Activated CD8-positive, alpha-beta memory T cell treated with anti-CD3 and anti-CD28 coated beads, Interleukin-2, amount 10 ng/mL, durations not matched to agents 7 days and 5 days (primary cell): ENCODE measurements at places on chromosomes 12 and 14.
A peak's percentile ranks its signal among the peaks of the same experiment; 100 is the strongest.

GRCh38 chr12:43145481-43145880, 406.5 kb downstream of the ADAMTS20 start:
- H3K27ac ChIP-seq: no peak overlapping the region
- H3K36me3 ChIP-seq: no peaks in the 10 kb centered on the region
- DNase-seq: no peak
- no peak overlapping the region for H3K4me3 ChIP-seq
- H3K27me3 ChIP-seq: no peaks in the 10 kb centered on the region
- H3K4me1 ChIP-seq: no peaks in the 10 kb centered on the region

DNA sequence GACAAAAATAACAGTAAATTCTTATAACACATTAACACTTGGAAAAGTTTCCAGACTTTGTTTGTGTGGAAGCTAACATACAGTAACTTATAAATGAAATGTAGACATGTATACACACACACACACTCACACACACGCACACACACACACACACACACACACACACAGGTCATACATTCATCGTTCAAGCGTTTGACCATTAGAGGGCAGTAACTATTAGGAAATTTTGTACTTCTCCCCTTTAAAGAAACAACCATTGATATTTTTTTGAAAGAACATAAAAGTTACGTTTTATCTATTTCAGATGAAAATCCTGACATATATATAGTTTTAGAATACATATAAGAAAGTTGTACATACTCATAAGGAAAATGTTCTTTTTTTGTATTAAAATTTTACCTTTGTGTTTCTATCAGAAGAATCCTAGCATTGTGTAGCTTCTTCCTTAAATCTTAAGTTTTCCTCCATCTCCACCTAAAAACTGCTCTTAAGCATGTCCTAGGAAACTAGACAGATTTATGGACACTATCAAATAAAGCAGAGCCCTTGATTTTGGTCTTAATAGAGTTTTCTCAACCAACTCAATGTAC, 29.0 kb downstream of the PTPRQ start:
- no peaks in the 10 kb centered on the region for H3K4me1 ChIP-seq
- DNase-seq: no peak
- H3K27ac ChIP-seq: no peak overlapping the region
- no peaks in the 10 kb centered on the region for H3K27me3 ChIP-seq
- H3K4me3 ChIP-seq: no peak overlapping the region

GRCh38 chr12:94172973-94173372, 24.6 kb downstream of the PLXNC1 start:
- H3K27ac ChIP-seq: no peak overlapping the region
- H3K4me1 ChIP-seq: peaks cover 52% of the 10 kb centered on the region
- H3K36me3 ChIP-seq: peaks cover 11% of the 10 kb centered on the region
- H3K27me3 ChIP-seq: no peaks in the 10 kb centered on the region
- DNase-seq: no peak

DNA sequence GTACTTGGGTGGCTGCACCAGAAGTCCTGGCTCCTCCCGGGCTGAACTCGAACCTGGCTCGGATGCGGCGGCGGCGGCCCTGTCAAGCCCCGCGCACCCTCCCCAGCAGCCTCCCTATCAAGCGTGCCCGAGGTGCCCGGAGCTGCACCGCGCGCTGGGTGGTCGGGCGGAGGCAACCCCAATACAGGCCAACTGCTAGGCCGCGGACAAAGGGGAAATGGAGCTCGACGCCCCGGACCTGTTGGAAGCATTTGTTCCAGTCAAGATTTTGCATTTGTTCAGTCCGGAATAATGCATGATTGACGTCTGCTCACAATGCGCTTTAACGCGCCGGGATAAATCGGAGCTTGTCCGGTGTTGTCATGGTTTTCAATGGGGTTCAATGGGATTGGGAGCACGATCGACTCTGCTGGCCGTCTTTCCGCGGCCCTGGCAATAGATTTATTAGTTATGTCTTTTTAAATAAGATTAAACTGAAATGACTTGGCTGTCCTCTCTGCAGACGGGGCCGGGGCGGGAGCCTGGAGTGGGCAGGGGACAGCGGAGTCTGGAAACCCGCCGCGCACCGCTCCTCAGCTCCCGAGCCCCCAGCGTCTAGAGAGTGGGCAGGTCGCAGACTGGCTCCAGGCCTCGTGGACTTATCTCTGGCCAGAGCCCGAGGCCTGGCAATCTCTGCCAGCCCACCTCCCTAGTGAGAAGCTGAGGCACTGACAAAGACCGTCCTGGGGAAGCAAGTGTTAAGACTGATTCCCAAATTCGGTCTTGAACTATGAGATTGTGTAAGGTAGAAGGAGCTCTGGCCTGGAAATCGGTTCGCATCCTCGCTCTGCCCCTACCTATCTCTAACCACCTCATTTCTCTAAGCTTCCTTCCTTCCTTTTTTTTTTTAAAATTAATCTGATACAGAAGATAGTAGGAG, 1.7 kb upstream of the NKX2-8 start:
- H3K27me3 ChIP-seq: peaks cover 80% of the 10 kb centered on the region
- no peak overlapping the region for H3K4me3 ChIP-seq
- DNase-seq: no peak
- H3K27ac ChIP-seq: no peak overlapping the region
- no peaks in the 10 kb centered on the region for H3K4me1 ChIP-seq
- H3K36me3 ChIP-seq: no peaks in the 10 kb centered on the region

- peaks cover 8% of the 10 kb centered on the region for H3K4me1 ChIP-seq
- DNase-seq: no peak
- H3K27ac ChIP-seq: no peak overlapping the region
- no peak overlapping the region for H3K4me3 ChIP-seq
- H3K36me3 ChIP-seq: peaks cover 5% of the 10 kb centered on the region
Measured at GRCh38 chr14:104788161-104788818, 7.3 kb downstream of the AKT1 start.

GRCh38 chr12:24460099-24460498, 488.8 kb downstream of the BCAT1 start:
- H3K4me1 ChIP-seq: no peaks in the 10 kb centered on the region
- no peak overlapping the region for H3K4me3 ChIP-seq
- no peak for DNase-seq
- no peaks in the 10 kb centered on the region for H3K27me3 ChIP-seq

DNA sequence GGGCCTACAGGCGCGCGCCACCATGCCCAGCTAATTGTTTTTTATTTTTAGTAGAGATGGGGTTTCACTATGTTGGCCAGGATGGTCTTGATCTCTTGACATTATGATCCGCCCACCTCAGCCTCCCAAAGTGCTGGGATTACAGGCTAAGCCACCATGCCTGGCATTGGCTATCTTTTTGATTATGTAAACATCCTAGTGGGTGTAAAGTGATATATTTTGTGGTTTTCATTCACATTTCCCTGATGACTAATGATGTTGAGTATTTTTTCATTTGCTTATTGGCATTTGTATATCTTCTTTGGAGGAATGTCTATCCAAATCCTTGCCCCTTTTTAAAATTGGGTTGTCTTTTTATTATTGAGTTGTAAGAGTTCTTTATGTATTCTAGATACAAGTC, 16.3 kb downstream of the CREBL2 start:
- peaks cover 50% of the 10 kb centered on the region for H3K36me3 ChIP-seq
- no peak overlapping the region for H3K27ac ChIP-seq
- peaks cover 31% of the 10 kb centered on the region for H3K4me1 ChIP-seq
- H3K4me3 ChIP-seq: no peak overlapping the region
- DNase-seq: no peak

DNA sequence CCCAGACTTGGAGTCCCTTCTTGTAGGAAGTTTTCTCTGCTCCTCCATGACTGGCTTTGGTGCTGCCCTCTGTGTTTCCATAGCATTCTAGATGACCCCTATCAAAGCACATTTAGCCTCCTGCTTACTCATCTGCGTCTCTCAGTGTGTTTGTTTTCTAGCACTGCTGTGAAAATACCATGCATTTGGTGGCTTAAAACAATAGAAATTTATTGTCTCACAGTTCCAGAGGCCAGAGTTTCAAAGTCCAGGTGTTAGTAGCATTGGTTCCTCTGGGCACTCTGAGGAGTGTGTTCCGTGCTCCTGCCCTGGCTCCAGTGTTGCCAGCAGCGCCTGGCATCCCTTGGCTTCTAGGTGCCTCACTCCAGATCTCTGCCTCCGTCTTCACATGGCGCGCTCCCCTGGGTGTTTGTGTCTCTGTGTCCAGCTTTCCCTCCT, 86.1 kb downstream of the CACNA1C start:
- DNase-seq: no peak
- no peak overlapping the region for H3K27ac ChIP-seq
- no peaks in the 10 kb centered on the region for H3K36me3 ChIP-seq
- peaks cover 2% of the 10 kb centered on the region for H3K27me3 ChIP-seq
- H3K4me3 ChIP-seq: no peak overlapping the region

DNA sequence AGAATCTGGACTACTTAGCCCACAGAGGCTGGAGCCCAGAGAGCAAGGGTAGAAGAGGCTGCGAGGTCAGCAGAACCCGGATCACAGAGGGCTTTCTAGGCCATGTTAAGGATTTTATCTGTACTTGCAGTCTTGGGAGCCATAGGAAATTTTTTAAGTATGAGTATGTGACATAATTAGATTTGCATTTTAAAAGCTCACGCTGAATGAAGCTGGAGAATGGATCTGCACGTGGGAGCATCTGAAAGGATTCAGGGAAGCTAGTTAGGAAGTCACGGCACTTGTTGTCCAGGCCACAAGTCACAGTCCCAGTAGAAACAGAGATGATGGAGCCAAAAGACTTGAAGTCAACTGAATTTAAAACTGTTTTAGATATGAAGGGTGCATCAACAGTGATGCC, 14.1 kb downstream of the CORO1C start:
- no peak overlapping the region for H3K4me3 ChIP-seq
- no peak overlapping the region for H3K27ac ChIP-seq
- DNase-seq: no peak
- H3K36me3 ChIP-seq: peaks cover 1% of the 10 kb centered on the region
- peaks cover 2% of the 10 kb centered on the region for H3K4me1 ChIP-seq

GRCh38 chr14:83913476-83913875, 1616.5 kb upstream of the FLRT2 start:
- no peaks in the 10 kb centered on the region for H3K36me3 ChIP-seq
- no peak for DNase-seq
- H3K27me3 ChIP-seq: no peaks in the 10 kb centered on the region
- H3K4me3 ChIP-seq: no peak overlapping the region
- H3K4me1 ChIP-seq: no peaks in the 10 kb centered on the region
- H3K27ac ChIP-seq: no peak overlapping the region

GRCh38 chr14:45785240-45785639, 532.2 kb upstream of the MIS18BP1 start:
- no peaks in the 10 kb centered on the region for H3K27me3 ChIP-seq
- no peak overlapping the region for H3K27ac ChIP-seq
- no peaks in the 10 kb centered on the region for H3K4me1 ChIP-seq
- DNase-seq: no peak

GRCh38 chr14:89340200-89341181, 76.5 kb downstream of the FOXN3 start:
- no peaks in the 10 kb centered on the region for H3K27me3 ChIP-seq
- peaks cover 18% of the 10 kb centered on the region for H3K36me3 ChIP-seq
- H3K27ac ChIP-seq: no peak overlapping the region
- H3K4me3 ChIP-seq: no peak overlapping the region

- peaks cover 4% of the 10 kb centered on the region for H3K36me3 ChIP-seq
- no peak overlapping the region for H3K27ac ChIP-seq
- H3K4me1 ChIP-seq: peaks cover 15% of the 10 kb centered on the region
- no peak overlapping the region for H3K4me3 ChIP-seq
- peaks cover 17% of the 10 kb centered on the region for H3K27me3 ChIP-seq
Measured at GRCh38 chr14:78007160-78007559, 163.0 kb upstream of the NRXN3 start.

DNA sequence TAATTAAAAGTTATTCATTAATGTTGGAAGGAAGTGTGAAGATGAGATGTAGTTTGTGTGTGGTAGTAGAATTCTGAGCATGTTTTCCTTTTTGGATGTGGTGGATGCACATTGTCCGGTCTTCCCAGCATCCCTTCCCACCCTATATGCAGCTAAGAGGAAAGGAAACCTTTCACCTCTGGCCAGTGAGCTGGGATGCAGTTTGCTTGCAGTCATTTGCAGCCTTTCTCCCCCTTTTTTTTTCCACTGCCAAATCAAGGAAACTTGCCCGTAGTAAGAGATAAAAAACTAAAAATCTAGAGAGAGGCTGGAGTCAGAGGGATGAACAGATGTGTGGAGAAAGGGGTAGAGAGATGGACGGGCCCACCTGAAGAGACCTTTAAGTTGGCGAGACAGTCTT, 72.5 kb upstream of the SLC38A2 start:
- no peak overlapping the region for H3K4me3 ChIP-seq

- DNase-seq: peak; percentile 64
- H3K27me3 ChIP-seq: peaks cover 64% of the 10 kb centered on the region
- H3K36me3 ChIP-seq: no peaks in the 10 kb centered on the region
- peaks cover 23% of the 10 kb centered on the region for H3K4me1 ChIP-seq
- H3K4me3 ChIP-seq: peak overlapping the region; percentile 59
- peak overlapping the region; percentile 21 for H3K27ac ChIP-seq
Measured at GRCh38 chr12:6074427-6074826, 50.0 kb downstream of the VWF start.

GRCh38 chr14:58587271-58587670, 50.5 kb upstream of the DACT1 start:
- H3K27ac ChIP-seq: no peak overlapping the region
- no peaks in the 10 kb centered on the region for H3K4me1 ChIP-seq
- H3K27me3 ChIP-seq: peaks cover 10% of the 10 kb centered on the region
- no peaks in the 10 kb centered on the region for H3K36me3 ChIP-seq

GRCh38 chr14:23058654-23059504, 1.6 kb upstream of the CDH24 start:
- DNase-seq: no peak
- H3K36me3 ChIP-seq: peaks cover 25% of the 10 kb centered on the region
- peaks cover 16% of the 10 kb centered on the region for H3K4me1 ChIP-seq
- no peak overlapping the region for H3K4me3 ChIP-seq
- no peak overlapping the region for H3K27ac ChIP-seq
- peaks cover 8% of the 10 kb centered on the region for H3K27me3 ChIP-seq

- H3K4me1 ChIP-seq: peaks cover 7% of the 10 kb centered on the region
- H3K36me3 ChIP-seq: no peaks in the 10 kb centered on the region
- peaks cover 15% of the 10 kb centered on the region for H3K27me3 ChIP-seq
- no peak overlapping the region for H3K27ac ChIP-seq
Measured at GRCh38 chr14:70713096-70713495, 71.4 kb downstream of the TTC9 start.

GRCh38 chr12:106602076-106602475, 19.3 kb downstream of the RFX4 start:
- H3K4me1 ChIP-seq: no peaks in the 10 kb centered on the region
- peaks cover 24% of the 10 kb centered on the region for H3K27me3 ChIP-seq
- H3K36me3 ChIP-seq: no peaks in the 10 kb centered on the region
- no peak overlapping the region for H3K27ac ChIP-seq

DNA sequence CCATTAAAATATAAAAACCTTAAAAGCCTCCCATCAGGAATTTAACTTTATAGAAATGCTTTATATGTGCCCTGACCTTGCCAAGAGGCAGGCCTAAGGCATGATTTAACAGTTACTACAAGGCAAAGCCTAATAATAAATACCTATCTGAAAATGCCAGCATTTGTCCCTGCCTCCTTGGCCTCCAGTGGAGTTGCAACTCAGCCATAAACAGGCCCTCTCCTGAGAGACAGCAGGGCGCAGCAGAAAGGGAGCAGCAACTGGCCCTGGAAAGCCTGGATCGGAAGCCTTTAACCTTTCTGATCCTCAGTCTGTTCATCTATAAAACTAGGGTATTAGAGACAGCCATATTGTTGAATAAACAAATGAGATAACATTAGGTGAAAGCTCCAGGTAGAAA, 324.4 kb downstream of the PAWR start:
- H3K36me3 ChIP-seq: no peaks in the 10 kb centered on the region
- H3K27ac ChIP-seq: no peak overlapping the region
- H3K27me3 ChIP-seq: no peaks in the 10 kb centered on the region
